Activated CD4-positive, alpha-beta T cell treated with anti-CD3 and anti-CD28 coated beads, Interleukin-2, Interleukin-4, amounts not matched to agents 100 ng/mL and 50 ng/mL, durations not matched to agents 16 hours and 8 hours (primary cell): ENCODE measurements at places on chromosomes 7 and 10.

DNA sequence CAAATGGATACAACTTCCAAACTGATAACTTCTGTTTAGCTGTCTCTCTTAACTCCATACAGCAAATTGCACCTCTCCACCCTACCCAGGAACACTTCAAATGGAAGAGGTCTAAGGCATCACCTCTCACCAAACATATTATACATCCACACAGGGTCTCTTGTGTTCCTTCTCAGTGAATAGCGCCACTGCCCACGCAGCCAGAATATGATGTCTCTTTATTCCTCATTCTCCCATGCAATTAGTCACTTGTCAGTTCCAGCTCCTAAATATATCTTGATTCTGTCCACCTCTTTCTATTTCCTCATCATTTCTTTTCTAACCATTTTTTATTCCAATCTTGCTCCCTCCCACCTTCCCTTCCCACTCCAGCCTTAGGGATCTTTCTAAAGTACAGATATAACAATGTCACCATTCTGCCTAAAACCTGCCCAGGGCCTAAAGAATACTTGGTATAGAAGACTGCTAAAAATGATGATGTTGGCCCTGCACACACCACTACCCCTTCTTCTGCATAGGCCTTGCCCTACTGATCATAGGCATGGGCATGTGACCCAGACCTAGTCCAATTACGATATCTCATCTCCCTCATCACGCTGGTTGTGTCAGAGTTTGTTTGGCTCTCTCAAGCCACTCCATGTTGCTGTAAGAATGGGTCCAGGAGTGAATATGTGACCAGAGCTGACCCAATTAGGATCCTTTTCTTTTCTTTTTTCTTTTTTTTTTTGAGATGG, 5.7 kb upstream of the TSPAN14 start:
- DNase-seq: no peak

DNA sequence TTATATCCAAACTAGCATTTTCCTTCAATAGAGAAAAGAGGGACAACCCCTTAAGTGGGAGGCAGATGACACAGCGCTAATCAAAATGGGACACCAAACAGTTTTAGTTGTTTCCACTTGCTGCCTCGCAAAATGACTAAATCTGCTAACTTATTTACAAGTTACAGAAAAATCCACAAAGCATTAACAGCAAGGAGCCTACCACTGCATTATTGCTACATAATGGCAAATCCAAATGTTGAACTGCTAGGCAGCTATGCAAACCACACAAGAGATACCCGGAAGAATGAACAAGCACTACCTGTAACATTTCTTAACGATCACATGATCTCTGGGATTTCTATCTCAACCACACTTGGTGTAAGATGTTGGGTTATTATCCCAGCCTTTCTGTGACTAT, 96.7 kb downstream of the SFMBT2 start:
- peak; percentile 27 for DNase-seq

DNA sequence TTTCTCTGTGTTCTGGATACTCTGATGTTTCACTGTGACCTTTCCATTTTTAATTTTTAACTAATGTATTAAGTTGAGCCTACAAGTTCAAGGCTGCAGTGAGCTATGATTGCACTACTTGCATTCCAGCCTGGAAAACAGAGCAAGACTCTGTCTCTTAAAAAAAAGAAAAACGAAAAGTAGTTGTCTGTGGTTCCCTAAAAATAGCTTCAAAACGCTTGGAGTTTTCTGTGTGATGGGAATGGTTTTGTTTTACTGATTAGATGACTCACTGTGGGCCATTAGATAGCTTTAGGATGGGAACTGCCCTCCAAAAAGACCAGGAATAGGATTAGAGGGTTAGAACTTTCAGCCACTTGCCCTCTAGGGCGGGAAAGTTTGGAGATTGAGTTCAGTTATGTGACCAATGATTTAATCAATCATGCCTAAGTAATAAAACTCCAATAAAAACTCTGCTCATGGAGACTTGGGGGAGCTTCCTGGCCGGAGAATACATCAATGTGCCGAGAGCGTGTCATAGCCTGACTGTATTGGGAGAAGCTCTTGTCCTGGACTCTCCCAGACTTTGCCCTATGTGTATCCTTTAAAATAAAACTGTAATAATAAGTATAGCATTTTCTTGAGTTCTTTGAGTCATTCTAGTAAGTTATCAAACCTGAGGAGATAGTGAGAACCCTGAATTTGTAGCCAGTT, 147.1 kb downstream of the LYZL1 start:
- DNase-seq: no peak

DNA sequence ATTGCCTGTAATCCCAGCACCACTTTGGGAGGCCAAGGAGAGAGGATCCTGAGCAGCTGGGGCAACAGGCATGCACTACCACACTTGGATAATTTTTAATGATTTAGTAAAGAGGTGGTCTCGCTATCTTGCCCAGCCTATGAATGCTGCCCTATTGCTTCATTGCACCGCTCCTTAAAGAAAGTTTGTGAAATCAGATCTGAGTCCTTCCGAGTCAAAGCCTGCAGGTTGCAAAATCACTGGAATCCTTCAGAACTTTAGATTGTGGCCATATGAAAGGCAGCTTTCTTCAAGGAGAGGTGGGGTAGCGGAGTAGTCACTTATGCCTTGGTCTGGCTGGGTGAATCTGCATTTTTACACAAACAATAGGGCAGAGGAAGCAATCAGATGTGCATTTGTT, 166.3 kb downstream of the ARHGAP12 start:
- DNase-seq: no peak

GRCh38 chr10:92891885-92892690, 43.8 kb downstream of the EXOC6 start:
- DNase-seq: no peak

DNA sequence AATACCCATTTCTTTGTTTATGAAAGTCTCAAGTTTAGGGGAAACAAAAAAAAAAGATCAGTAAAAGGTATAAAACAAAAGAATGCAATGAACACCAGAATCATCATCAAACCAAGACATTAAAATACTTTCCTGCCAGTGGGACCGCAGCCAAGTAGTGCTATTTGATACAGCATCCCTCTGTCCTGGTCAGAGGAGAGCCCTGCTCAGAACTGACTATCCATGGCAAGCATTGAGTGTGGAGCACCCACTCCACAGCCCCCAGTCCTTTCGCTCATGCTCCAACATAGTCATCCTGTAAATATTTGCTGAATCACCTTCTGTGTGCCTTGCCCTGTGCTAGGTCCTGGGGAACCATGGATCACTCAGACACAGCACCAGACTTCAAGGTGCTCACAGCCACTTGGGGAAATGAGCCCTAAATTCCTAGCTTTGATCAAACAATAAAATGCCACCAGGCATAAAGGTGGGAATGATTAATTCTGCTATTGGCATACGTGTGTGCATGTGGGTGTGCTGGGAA, 213.6 kb upstream of the TBX20 start:
- no peak for DNase-seq

- DNase-seq: no peak
Measured at GRCh38 chr10:102704915-102705314, 9.3 kb downstream of the ARL3 start.

DNA sequence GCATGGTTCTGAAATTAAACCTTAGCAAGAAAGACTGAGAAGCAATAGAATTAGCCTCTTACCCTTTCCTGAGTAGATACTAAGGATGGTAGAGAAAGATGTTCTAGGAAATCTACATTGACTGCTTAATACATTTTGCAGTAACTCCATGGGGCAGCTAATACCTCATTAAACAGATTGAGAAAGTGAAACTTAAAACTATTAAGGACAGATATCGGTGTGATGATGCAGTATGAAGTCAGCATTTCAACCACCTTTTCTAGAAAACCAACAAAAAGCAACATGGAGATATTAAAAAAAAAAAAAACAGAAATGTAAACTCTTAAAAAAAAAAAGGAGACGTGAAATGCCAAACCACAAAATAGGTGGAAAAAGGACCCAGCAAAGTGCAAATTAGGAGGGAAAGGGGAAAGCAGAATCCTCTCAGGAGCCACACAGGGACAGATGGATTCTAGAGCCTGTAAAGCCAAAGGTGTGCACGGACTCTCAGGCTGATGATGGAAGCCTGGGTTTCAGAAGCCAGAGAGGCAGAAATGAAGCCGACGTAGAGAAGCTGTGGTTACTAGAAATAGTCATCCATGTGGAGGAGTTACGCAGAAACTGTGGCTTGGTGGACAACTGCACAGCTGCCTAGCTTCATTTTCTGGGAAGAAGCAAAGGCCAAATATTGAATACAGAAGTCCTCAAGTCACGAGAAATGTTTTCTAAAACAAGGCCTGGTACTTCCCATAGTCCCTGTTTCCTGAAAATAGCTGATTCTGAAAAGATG, 38.1 kb upstream of the GPR141 start:
- DNase-seq: no peak

- DNase-seq: no peak
Measured at GRCh38 chr10:101816376-101816775, 1.9 kb downstream of the OGA start.

DNA sequence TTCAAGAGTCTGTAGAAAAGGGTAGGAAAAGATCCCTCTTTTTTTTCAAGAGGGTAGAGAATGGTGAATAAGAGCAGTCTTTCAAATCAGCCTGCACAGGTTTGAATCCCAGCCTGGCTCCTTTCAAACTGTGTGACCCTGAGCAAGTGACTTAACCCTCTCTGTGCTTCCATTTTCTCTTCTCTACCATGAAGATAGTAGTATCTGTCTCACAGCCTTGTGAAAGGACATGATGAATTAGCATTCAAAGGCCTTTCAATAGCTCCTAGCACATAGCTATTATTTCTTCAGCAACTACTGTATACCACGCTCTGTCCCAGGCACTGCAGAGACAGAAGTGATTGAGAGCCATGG, 25.4 kb downstream of the LEP start:
- no peak for DNase-seq

- no peak for DNase-seq
Measured at GRCh38 chr10:128063736-128064107, 62.5 kb downstream of the MKI67 start.

DNA sequence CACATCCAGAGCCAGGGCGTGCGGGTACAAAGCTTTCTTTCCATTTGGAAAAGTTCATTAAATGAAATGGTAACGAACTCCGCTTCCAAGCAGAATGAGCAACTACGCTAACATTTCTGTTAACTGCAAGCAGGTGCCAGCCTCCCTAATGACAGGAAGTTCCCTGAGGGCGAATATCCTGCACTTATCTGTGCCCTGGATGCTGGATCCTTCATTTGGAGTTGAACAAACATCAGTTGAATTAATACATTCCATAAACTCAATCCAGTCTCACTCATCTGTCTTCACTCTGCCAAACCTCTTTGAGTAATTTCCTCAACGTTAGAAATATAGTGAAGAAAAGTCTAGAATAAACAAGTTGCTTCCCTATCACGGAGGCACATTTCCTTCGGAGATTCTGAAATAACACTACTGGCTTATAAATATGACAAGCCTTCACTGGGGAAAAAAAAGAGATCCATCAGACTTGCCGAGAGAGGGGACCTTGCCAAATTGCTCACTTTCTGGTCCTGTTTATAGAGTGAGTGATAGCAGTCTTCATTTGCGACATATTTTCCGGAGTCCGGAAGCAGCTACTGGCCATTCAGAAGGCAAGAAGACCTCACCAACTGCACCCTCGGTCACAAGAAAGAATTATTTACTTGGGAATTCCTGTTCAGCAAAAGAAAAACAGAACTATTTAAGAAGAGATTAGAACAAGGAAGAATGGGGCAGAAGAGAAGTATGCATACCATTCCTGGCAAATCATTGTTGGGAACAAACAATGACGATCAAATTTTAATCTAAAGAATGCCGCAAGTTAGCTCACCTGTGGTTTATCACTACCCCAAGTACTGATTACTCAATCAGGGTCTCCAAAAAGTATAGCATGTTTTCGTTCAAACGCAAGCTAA, 196.4 kb downstream of the FAM107B start:
- no peak for DNase-seq

DNA sequence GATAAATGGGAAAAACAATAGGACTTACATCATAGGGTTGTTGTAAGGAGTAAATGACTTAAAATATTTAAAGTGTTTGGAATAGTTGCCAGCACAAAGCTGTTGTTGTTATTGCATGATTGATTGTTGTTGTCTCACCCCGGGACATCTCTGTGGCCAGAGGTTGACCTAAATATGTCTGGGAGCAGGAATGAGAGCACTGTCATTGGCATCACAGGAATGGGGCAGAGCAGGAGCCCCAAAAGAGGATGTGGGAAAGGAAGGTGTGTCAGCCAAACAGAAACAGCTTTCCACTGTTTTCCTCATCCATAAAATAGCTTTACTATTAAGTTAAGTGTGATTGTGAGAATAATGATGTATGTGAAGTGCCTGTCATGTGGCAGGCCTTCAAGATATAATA, 121.6 kb downstream of the TMEM168 start:
- no peak for DNase-seq

- no peak for DNase-seq
Measured at GRCh38 chr10:71739358-71739900, 19.9 kb upstream of the C10orf105 start.

DNA sequence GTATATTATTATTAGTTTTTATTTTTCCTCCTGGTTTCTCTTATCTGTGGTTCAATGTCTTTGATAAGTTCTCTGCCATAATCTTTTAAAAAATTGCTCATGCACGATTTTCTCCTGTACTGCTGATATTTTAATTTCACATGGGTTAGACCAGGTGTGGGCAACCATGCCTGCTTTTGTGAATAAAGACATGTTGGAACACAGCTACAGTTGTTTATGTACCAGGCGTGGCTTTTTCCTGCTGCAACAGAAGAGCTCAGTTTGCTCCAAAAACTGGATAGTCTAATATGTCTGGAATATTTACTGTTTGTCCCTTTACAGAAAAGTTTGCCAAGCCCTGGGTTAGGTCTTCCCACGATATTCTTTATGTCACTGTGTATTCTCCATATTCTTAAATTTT, 105.2 kb downstream of the VWC2 start:
- no peak for DNase-seq

GRCh38 chr10:56605051-56605450, 244.0 kb upstream of the ZWINT start:
- DNase-seq: no peak

DNA sequence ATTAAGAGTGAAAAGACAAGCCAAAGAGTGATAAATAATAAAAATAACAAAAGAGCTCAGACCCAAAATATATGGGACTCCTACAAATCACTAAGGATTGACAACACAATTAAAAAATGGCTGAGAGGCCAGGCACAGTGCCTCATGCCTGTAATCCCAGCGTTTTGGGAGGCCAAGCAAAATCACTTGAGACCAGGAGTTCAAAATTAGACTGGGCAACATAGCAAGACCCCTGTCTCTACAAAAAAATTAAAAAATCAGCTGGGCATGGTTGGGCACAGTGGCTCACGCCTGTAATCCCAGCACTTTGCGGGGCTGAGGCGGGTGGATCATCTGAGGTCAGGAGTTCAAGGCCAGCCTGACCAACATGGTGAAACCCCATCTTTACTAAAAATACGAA, 137.3 kb downstream of the IDE start:
- DNase-seq: no peak
